ENCODE measurements at places on chromosomes 3 and 15.
A peak's percentile ranks its signal among the peaks of the same experiment; 100 is the strongest.

DNA sequence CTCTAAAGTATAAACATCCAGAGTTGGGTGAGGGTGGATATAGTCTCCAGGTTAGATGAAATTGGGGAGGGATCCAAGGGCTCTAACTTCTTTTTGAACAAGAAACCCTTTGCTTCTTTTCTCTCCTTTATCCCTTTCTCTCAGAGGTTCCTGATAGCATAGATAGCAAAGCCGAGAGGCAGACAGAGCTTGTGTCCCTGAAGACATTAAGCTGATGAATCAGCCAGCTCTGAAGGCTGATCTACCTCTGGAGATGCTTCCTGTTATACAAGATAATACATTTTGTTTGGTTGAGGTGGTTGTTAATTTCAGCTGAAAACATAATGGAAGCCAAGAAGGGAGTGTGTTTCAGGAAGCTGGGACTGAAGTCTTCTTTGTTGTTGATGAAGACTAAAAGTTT, 193.2 kb downstream of the PDCD6IP start:
- DNase-seq = no peak

DNA sequence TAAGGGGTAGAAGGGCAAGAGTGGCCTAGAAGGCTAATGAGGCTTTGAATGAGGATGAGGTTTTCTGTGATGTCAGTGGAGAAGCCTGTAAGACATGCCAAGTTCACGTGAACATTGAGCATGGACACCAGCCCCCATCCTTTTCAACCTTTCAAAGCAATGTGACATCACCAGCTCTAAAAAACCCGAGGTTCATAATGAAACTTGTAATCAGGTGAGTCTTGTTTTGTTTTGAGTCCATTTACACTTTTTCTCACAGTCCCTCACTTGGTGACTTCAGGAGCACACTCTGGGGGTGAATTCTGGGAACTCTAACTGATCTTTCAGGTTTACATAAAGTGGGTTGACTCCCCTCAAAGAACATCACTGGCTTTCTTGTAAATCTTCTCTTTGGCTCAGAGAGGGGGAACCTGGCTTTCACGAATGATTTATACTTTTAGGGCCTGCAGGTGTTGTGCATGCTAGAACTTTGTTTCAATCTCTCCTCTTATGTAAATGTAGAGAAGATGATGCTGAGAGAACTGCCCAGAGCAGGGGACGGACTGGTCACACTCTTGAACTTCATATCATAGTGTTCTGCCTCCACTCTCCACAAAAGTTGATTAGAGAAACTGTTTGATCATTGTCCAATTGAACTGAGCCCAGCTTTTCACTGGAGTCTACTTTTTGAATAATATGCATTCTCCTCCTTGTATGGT, 224.7 kb upstream of the SATB1 start:
- DNase-seq = no peak

DNA sequence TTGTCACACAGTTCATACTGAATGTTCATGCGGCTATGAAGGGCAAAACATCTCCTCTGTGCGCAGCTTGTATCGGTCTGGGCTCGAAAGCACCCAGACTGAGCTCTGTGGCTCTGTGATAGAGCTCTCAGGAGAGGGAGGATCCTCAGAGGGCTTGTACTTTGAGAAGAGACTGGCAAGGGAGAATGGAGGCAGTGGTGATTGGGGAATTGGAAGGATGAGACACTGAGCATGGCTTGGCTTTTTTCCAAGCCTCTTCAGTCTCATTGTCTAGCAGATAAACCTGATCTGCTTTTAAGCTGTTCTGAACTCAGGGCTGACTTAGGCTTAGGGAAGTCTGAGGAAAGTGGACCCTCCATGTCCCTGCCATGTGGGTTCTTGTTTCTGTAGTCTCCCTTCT, 43.0 kb downstream of the RAD54L2 start:
- DNase-seq = no peak

GRCh38 chr15:93985925-93986324, 245.4 kb upstream of the MCTP2 start:
- DNase-seq = no peak

DNA sequence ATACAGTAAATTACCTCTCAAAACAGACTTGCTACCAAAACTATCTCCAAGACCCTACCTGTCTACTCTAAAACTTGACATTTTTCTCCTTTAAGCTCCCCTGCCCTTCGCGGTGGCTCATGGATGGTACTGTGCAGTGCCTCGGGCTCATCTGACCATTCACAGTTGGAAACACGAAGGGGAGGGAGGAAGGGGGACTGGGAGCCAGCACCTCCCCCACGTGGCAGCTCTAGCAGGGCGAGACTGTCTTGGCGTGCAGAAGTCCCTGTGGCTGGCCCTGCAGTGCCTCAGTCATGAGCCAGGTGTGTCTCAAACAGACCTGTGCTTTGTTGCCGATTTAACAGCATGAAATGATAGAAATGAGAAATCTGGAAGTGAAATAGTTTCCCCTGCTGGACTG, 372.0 kb downstream of the GABRG3 start:
- no peak for DNase-seq

DNA sequence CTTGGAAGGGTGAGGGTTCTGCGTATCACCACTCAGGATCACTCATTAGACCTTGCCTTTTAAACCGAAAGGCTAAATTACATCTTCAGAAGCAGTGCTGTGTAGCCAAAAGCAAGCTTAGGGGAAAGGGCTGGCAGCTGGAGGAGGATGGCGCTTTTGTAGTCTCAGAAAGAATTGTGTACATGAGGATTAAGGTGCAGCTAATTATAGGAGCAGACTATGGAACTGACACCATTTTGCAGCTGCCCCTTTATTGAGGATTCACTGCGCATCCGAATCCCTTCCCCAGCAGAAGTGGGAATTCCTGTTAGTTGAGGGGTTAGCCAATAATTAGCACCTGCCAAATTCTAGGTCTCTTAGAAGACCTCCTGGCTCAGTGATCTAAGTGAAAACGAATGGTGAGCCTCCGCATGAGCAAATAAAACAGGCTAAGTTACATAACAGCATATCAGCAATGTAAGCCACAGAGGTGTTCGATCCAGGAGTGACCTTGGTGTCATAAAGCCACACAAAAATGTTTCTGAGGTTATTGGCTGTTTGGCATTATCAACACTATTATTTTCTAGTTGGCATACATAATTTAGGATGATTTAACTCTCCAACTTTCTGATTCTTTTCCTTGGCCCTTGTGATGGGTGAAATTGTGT, 42.6 kb upstream of the SEMA6D start:
- no peak for DNase-seq

DNA sequence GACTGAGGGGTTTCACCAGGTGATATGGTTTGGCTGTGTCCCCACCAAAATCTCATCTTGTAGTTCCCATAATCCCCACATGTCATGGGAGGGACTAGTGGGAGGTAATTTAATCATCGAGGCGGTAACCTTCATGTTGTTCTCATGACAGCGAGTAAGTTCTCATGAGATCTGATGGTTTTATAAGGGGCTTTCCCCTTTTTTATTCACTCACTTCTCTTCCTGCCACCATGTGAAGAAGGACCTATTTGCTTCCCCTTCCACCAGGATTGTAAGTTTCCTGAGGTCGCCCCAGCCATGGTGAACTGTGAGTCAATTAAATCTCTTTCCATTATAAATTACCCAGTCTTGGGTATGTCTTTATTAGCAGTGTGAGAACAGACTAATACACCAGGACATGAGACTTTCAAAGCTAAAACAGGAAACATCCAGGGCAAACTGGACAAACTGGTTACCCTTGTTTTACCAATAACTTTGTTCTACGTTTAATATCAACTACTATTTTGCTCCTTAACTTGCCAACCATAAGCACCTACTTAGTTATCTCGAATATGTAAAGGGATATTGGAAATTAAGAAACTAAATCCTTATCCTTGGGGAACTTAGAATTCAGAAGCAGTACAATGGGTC, 98.2 kb downstream of the MYH15 start:
- DNase-seq = peak; percentile 15

- DNase-seq = no peak
These were observed 240.7 kb upstream of the ARHGEF26 start for GRCh38 chr3:153880493-153880892.

- DNase-seq = no peak
These were observed 62.1 kb upstream of the WNT5A start for GRCh38 chr3:55549177-55549576.

DNA sequence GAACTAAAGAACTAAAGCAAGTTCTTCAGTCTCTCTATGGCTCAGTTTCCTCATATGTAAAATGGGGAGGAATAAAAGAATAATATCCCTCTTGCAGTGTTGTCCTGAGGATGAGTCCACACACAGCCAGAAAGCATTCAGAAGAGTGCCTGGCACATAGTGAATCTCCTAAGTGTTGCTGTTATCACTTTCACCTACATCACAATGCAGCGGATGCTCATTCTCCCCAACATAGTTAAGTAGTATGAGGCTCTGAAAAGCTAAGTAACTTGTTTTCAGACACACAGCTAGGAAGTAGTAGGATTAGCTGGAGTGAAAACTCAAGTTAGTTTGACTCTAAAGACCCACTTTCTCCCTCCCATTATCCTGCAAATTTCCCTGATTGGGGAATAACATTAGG, 9.1 kb upstream of the USP3 start:
- no peak for DNase-seq

GRCh38 chr3:182633186-182633585, 160.1 kb upstream of the ATP11B start:
- no peak for DNase-seq

DNA sequence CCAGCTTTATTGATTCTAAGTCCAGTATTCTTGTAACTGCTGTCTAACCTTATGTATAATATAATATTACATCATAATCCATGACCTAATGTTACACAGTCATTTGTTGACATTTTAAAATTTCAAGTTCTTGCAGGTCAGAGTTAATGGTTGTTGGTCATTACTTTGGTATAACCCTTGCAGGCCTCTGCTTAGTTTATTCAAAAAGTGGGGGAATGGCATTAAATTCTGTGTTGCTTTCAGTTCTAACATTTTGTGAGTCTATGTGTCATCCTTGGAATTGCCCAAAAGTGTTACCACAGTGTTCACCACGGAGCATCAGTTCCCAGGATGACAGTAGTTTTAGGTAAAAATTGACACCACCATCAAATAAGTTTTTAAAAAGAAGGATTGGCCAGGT, 174.8 kb upstream of the BCL6 start:
- no peak for DNase-seq

DNA sequence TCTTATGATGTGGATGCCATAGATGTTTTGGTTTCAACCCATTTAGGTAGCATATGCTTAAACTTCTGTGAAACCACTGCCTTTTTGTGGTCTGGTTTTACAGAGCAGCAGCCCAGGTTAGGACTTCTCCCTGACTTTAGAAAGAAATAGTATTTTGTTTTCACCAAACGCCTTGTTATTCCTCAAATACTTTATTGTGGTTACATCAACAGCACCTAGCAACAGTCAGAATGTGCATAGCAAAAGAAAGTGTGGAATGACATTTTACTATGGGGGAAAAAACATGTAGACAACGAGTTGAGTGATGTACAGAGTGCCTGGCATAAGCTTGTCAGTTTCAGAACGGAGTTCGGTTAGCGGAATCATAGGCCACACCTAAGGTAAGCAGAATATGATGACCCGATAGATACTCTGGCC, 159.2 kb downstream of the TPRG1 start:
- no peak for DNase-seq

- peak; percentile 89 for DNase-seq
These were observed 21.1 kb upstream of the CDCP1 start for GRCh38 chr3:45167011-45167911.

GRCh38 chr15:57485869-57486268, 105.8 kb upstream of the MYZAP start:
- DNase-seq = peak; percentile 98

- no peak for DNase-seq
These were observed 374.8 kb upstream of the PDZRN3 start for GRCh38 chr3:73999501-73999900.

DNA sequence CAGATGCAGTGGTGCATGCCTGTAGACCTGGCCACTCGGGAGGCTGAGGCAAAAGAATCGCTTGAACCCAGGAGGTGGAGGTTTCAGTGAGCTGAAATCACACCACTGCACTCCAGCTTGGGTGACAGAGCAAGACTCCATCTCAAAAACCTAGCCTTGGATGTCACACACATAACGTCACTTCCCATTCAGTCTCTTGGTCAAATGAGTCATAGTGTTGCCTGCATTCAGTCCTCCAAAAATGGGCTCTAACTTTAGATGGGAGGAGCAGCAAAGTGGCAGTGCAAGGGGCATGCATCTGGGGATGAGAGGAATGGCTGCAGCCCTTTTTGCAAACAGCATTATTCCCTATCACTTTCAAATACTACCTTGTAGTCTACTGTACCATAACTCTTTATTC, 62.9 kb upstream of the AGBL1 start:
- no peak for DNase-seq

GRCh38 chr15:73368301-73369136, at the start of gene HCN4:
TSS of gene HCN4 (minus strand) at chr15:73368958. CDS start at chr15:73368270, 688 bp downstream.
- no peak for DNase-seq

DNA sequence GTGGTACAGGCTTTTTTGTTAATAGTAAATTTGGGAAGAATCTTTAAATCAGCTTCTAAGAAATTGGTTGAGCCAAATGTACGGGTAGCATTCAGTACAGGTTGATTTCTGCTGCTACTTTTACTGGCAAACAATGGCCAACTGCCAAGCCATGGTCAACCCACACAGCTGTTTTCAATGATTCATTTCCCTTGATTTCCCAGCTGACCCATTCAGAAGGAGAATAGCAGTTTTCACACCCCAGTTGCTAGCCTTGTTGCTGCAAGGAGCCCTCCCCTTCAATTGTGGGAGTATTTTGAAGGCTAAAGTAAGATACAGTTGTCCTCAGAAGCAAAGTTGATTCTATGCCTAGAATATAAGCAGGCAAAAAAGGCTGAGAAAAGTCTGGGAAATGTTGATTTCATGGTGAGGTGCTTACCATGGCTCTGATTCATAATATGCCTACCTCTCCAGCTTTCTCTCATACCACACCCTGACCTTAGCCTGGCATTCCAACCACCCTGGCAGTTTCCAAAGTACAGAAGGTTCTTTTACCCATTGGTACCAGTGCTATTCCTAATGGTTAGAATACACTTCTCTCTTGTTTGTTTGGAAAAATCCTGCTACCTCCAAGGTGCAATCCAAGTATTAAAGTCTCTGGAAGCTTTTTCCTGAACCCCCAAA, 320.3 kb upstream of the TGFBR2 start:
- DNase-seq = peak; percentile 70

DNA sequence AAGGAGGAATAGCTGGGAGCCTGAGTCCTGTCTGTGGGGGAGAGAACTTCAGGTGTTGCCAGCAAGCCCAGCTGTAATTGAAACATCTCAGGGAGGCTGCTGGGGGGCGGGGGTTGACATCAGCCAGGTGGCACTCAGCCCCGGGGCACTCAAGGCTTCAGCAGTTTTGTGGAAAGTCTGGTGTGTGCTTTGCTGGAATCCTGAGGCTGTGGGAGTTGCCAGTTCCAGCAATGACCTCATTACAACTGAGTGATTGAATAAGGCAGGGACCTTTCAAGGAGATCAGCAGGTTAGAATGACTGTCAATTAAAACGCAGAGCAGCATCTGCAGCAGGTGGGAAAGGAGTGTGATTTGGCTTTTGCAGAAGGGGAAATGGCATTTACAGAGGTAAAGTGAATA, 75.7 kb downstream of the FAM43A start:
- no peak for DNase-seq

GRCh38 chr3:105976196-105976595, 107.4 kb upstream of the CBLB start:
- DNase-seq = no peak

- no peak for DNase-seq
These were observed 176.6 kb upstream of the TRIM42 start for GRCh38 chr3:140501061-140501769.

- peak; percentile 55 for DNase-seq
These were observed 87.6 kb downstream of the FOXP1 start for GRCh38 chr3:71495708-71496472.

- peak; percentile 90 for DNase-seq
These were observed 69.7 kb upstream of the DCBLD2 start for GRCh38 chr3:98971169-98971681.

Measured in RWPE1 (cell line).